Activated T-cell treated with anti-CD3 and anti-CD28 coated beads, Interleukin-2, amount 50 U/mL, for 24 hours (primary cell): ENCODE measurements at places on chromosomes 7 and 10.
A peak's percentile ranks its signal among the peaks of the same experiment; 100 is the strongest.

GRCh38 chr10:131219955-131220489 is 91.5 kb downstream of the TCERG1L start:
- DNase-seq, result no peak

DNA sequence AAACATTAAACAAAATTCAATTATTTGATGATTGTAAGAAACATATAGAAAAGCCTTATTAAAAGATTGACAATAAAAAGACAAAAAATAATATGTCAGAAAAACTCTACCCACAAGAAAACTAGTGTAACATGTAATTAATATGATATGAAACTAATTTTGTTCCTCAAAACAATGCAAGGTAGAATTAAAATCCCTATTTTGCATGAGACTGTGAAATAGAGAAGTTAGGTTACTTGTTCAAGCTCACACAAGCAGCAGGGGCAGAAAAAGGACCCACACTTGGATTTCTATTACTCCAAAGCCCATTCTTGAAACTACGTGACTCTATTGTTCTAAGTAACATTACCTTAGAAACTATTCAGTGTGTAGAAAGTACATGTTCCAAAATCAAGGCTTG is 96.4 kb downstream of the KCNMA1 start:
- no peak for DNase-seq

- no peak for DNase-seq
Measured at GRCh38 chr7:53214463-53214862, 179.0 kb downstream of the POM121L12 start.

- DNase-seq, result no peak
Measured at GRCh38 chr10:77118603-77119282, 518.9 kb downstream of the KCNMA1 start.

DNA sequence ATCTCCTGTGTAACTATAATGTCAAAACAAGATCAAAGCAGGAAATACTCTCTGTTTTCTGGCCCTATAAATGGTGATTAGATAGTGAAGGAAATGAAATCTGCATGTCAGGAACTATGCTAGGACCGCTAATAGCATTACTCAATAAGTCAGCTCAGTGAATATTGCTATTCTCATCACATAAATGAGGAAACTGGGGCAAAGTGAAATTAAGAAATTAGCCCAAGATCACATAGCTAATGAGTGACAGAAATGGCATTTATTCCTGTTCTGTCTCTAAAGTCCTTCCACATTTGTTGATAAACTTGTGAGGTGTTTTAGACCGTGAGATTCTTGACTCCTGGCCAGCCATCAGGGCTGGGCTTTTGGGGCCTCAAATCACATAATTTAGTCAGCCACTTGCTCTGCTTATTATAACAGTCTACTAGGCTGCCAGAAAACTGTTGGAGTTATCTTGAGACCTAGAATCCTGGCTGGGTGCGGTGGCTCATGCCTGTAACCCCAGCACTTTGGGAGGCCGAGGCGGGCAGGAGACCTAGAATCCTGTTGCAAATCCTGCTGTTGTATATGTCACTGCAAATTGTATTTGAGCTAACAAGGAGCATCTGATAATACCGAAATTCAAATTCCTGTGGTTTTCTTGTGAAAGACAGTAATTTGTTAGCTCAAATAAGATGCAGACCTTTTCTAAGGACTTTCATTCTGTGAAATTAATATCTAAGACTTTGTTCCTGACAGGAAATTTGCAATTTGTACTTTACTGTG is 66.5 kb upstream of the SHTN1 start:
- DNase-seq, result no peak

GRCh38 chr7:87404674-87405073 is 59.2 kb downstream of the CROT start:
- DNase-seq, result no peak

GRCh38 chr7:108455551-108455997 is 662 bp downstream of the NRCAM start:
- peak; percentile 44 for DNase-seq

GRCh38 chr7:34453150-34453549 is 204.9 kb upstream of the NPSR1 start:
- no peak for DNase-seq

- no peak for DNase-seq
Measured at GRCh38 chr7:79462390-79462789, 8.9 kb upstream of the MAGI2 start.

DNA sequence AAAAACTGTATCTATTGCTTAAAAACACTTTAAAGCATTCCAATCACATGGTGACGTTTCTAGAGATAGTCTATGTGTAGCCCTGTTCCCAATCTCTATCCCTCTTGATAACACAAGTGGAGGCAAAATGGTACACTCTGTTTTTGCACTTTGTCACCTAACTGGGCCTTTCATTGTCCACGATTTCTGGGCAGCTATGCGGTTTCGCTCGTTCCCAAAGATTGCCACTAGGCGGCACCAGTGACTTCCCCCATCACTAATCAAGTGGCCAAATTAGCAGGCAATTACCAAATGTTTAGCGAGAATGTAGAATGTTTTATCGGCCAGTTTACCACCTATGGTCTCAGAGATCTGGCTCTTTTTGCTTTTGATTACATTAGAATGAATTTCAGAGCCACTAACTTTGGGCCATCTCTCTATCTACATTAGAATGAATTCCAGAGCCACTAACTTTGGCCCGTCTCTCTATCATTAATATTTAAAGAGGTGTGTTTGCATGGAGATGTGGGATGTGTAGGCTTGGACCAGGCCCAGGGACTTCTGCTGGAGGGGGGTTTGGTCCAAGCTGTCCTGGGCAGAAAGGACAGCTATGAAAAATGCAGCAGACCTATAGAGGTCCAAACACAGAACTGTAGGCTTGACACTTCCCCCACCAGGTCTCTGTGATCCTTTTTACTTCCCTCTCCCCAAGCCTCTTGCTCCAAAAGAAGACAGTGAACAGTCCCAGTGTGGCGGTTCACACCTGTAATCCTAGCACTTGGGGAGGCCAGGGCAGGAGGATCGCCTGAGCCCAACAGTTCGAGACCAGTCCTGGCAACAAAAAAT is 90.1 kb downstream of the EPC1 start:
- peak; percentile 80 for DNase-seq

DNA sequence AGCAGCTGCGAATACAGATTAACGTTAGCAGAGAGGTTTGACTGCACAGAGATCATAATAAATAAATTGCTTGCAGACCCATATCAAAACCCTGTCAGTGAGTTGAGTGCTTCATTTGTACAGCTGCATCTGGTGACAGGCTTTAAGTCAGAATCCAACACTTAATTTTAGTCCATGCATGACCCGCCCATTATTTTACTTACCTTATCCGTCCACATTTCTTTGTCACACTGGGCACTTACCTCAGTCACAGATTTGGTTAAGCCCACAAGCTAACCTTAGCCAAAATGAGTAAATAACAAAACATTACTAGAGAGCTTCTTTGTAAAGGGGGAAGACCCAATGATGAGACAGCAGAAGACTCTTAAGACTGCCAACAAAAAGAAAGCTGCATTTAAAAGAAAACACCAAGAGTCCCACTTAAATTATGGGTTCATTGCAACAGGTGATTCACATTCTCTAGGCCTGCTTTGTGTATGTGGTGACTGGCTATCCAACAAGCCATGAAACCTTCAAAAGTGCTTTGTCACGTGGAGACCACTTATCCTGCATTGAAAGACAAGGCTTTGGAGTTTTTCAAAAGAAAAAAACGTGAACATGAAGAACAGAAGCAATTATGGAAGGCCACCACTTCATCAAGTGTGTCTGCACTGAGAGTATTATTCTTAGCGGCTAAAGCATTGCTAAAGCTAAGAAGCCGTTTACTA is 32.2 kb downstream of the PHTF2 start:
- DNase-seq, result no peak

DNA sequence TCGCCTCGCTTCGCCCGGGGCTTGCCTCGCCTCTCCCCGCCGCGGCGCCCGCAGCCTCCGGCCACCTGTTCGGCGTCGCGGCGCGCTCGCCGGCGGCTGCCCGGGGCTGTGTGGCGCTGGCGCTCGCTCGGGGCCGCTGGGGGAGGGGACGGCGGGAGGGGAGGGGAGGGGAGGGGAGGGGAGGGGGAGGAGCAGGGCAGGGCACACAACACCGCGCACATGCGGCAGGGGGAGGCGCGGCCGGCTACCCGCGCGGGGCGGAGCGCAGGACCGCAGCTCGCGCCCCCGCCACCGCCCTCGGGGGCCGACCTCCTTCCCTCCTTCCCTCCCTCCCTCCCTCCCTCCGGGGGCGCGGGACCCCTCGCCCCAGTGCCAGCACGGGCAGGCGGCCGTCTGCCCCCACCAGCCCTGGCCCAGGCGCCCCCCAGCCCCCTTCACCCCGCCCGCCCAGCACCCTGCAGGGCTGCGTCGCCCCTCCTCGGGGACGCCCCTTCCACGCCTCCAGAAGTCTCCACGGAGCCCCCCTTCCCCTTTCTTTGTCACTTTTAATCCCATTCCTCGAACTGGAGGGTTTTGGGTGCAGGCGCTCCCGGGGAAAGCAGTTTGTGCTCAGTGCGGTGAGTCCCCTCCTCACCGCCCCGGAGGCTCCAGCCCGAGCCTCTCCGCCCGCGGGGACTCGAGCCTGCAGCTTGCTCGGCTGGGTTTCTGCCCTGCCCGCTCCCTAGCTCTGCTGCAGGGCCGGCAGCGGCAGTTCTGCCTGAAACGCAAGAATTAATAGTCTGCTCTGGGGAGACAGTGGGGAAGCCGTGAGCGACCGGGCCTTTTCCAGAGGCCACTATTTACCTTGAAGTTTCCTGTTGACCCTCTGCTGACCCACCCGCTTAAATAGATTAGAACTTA is at the start of gene PARD3:
Gene PARD3 (minus strand): TSS at position 112 of the 900 bp plus-strand sequence. CDS start 301 bp downstream, outside the sequence.
- peak; percentile 39 for DNase-seq

- no peak for DNase-seq
Measured at GRCh38 chr10:83952314-83952713, 187.0 kb upstream of the GHITM start.

DNA sequence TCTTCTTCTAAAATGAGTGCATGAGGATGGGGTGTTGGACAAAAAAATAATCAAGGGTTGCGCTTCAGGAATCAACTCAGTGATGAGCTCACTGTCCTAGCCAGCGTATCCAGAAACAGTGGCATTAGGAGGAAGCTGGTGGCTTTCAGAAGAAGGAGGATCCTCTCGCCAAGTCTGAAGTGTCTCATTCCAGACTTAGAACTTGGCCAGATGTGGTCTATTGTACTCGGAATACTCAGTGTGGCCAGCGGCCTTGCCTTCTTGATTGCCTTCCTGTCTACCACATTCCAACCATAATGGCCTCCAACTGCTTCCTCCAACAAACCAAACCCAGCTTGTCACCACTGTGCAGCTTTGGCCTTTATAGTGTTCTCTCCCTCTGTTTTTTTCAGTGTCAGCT is 732.4 kb downstream of the KCNMA1 start:
- DNase-seq, result no peak

DNA sequence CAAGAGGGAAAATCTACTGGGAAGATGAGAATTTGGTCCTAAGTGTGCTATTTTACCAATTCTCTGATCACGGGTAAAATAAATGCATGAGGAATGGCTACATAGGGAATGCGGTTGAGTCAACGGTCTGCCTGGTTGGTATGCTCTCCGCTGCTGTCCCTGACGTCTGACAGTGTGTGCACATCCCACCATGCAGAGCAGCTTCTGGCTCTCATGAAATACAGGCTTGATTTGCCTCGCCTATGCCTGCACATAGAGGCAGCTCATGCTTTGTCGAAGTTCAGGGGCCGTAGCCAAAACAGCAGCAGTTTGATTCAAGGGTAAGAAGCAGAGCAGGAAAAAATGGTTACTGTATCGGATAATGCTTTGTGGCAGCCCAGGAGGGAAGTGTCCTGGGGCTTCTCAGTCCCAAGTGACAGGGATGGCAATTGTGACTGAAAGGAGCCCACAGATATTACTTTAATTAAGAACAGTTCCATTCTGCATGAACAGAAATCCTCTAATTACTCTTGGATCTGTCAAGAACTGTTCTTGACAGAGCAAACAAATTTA is 268.4 kb upstream of the SLC26A5 start:
- no peak for DNase-seq

DNA sequence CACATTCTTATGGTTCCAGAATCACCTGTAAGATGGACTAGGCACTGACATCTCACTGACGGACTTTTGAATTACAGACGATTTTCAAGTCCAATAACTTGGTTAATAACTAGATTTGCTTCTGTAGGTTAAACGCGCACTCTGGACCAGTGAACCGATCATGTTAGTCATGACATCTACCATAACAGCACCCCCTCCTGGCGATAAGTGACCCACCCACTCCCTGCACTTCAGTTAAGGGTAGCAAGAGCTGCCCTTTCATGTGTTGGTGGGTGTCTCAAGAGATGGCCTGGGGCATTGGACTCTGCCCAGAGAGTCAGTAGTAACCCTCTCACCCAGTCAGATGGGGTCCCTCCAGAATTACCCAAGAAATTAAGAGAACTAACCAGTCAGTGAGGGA is 12.9 kb downstream of the GRM8 start:
- no peak for DNase-seq

GRCh38 chr10:78129211-78129610 is 95.5 kb downstream of the RPS24 start:
- DNase-seq, result no peak

DNA sequence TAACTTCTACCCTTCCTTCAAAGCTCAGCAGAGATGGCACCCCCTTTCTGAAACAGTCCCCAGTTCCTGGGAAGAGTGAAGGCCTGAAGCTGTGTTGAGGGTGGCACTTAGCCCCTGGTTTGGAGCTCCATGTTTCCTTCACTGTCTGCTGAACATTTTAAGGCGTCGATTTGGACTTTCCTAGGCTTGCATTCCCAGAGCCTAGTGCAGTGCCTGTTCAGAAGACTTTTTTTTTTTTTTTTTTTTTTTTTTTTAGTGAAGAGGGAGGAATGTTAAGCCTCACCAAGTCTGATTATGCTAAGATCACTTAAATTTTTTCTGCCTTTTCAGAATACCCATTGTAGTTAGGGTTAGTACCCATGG is 97.0 kb downstream of the PFKFB3 start:
- DNase-seq, result no peak

DNA sequence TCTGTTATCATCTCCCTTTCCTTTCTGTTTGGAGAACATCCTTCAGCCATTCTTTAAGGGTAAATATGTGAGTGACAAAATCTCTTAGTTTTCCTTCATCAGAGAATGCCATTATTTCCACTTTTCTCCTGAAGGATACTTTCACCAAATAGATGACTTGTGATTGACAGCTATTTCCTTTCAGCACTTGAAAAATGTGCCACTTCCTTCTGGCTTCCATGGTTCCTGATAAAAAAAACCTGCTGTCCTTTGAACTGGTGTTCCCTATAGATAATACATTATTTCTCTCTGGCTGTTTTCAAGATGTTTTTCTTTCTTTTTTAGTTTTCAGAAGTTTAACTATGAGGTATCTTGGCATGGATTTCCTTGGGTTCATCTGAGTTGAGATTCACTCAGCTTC is 79.7 kb downstream of the TBXAS1 start:
- DNase-seq, result no peak

DNA sequence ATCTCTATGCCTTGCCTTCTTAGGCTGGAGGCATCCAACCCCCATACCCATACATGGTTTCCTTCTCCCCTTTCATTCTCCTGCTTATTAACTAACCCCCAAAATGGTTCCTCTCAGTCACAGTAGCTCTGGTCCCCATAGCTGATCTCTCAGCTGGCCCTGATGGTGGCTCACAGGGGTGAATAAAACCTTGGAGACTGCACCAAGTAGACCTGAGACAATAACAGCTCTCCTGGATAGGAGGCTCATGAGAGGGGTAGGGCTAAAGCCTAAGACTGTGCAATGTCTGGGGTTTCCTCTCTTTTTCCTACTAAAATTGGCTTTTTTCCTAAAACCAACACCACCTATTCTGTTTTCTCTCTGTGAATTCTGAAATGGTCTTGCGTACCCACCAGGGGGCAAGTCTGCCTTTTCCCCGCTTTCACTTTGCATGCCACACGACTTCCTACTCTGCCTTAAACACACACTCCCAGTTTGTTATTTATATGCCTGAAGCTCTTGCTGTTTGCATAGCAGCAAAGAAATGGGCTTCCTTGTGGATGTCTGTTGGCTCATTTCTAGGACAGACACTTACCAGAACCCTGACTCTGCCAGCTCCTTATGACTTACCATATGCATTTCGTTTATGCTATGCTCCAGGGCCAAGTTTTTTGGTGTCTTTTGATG is 18.4 kb upstream of the PON1 start:
- DNase-seq, result no peak
